CMK (cell line): ENCODE measurements at places on chromosomes 16 and 17.

- DNase-seq = no peak
Observed at GRCh38 chr16:524274-525040, 3.1 kb upstream of the CAPN15 start.

DNA sequence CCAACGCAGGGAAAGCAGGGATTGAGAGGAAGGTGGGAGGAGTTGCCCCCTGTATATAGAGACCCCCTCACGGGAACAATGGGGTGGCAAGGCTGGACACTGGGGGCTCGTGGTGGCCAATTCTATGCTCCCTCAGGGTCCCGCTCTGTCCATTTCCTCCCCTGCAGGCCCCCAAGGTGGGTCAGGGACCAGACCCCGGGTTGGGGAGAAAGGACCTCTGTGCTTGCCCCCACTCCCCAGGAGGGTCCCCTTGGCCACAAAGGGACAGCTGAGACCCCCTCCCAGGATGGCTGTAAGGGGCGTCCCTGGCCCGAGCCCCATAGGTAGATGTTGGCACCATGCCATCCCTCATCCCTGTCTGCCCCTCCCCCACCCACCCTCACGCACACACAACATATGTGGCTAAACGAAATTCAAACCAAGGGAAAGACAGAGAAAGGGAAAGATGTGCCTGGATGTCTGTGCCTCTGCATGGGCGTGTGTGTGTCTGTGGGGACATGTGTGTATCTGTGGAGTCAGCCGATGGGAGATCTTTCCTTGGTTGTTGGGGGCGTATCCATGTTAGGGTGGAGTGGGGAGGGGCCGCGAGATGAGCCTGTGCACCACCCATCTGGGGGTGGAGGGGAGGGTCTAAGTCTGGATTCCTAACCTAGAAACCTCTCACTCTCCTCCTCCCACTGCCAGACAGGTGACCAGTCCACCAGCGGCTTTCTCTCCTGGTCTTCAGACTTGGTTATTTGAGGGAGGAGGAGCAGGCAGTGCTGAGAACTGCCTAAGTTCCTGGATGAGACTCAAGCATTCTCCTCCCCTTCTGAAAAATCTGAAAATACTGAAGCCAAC is 642 bp upstream of the NEUROD2 start:
- DNase-seq = no peak

GRCh38 chr17:70323269-70323668 is 153.9 kb downstream of the KCNJ2 start:
- no peak for DNase-seq

- peak; percentile 85 for DNase-seq
Observed at GRCh38 chr17:81871387-81872230, 472 bp upstream of the ARHGDIA start.

GRCh38 chr16:84272740-84273320 is 21.8 kb upstream of the WFDC1 start:
- no peak for DNase-seq

DNA sequence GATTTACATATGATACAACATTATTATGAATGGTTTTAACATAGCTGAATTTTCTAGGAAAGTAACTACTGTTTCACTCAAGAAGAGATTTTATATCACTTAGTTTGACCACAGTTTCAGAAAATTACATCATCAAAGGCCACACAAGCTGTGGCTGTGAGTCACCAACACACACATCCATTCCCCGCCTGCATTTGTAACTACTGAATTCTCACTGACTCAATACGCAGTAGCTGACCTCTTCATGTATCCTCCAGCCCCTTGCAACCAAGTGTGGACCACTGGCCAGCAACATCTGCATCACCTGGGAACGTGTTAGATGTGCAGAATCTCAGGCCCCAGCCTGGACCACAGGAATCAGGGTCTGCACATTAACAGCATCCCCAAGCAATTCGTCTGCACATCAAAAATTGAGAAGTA is 197.6 kb downstream of the XYLT1 start:
- DNase-seq = no peak

GRCh38 chr16:2490190-2491105 is 15.5 kb downstream of the TBC1D24 start:
- no peak for DNase-seq

DNA sequence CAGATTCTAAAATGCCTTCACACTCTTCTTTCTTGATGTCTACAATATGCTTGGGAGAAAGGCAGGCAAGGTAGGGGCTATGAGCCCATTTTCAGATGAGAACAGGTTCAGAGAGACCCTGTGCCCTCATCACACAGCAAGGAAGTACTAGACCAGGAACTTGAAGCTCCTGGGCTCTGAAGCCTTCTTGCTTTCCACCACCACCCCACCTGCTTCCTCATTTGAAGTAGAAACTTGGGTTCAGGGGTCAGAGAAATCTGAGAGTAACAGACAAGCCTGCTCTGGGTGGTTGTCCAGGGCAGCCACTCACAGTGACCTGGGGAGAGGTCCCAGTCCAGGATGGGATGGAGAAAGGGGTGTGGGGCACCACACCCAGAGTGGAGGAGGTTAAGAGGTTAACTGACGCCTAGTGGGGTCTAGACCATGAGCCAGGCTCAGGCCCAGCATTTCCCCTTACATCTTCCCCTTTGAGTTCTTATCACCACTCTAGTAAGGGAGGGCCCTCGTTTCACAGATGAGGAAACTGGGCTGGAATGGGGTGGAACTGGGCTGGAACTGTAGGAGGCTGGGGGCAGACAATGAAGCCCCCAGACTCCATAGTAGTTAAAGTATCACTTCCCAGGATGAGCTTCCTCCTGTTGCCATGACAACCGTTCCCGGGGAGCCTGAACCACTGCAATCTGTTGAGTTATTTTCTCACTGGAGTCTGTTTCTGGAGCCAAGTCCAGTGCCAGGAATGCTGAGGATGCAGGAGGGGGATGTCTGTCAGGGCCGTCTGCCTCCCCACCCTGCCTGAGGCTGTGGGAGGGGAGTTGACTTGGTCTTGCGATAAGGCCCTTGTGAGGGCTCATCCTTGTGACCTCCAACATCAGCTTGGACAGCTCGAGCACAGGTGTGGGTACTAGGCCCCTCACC is 16.2 kb upstream of the PHF12 start:
- DNase-seq = no peak

GRCh38 chr16:85555719-85556455 is 57.2 kb upstream of the GSE1 start:
- no peak for DNase-seq

DNA sequence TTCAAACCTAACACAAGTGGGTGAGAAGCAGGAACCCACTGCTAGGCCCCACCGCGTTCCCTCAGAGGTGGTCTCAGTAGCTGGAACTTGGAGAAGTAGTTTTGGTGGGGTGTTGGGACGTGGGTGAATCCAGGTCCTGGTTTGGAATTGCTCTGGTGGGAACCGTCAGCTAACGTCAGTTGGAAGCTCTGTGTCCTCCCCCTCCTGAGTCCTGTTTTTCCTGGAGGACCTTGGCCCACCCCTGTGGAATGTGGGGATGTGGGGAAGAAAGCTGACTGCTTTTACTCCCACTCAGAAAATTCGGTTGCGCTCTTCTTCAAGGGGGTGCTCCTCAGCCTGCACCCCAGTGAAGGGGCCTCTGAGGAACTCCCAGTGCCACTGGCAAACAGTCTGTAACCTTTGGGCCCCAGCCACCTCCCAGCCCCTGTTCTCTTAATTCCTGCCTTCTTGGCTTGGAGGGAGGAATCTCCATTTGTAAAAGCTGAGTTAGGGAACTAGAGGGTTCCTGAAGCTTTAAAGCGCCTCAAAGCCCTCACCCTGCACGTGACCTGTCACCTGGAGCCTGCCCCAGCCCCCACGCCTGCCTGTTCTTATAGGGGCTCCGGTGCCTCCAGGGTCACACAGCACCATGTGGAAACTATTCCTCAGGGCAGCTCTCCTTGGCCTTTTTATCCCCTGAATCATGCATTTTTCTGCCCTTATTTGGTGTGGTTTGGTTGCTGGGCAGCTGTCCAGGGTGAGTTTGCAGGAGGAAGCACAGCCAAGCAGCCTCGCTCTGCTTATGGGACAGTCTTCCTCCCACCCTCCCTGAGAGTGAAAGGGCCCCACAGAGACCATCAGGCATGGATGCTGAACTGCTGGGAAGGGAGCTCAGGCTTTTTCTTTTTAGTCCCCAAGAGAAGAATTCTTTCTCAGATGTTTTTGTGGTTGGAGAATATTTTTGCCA is 16.2 kb upstream of the NAGLU start:
- no peak for DNase-seq

- DNase-seq = no peak
Observed at GRCh38 chr16:48129926-48130325, 25.9 kb downstream of the ABCC12 start.

GRCh38 chr16:28902909-28903308 is 22.1 kb downstream of the RABEP2 start:
- DNase-seq = no peak

- DNase-seq = no peak
Observed at GRCh38 chr17:50056217-50056960, 479 bp downstream of the ITGA3 start.

- DNase-seq = no peak
Observed at GRCh38 chr16:80319181-80319580, 221.6 kb upstream of the DYNLRB2 start.

- no peak for DNase-seq
Observed at GRCh38 chr16:89061590-89062380, 31.9 kb upstream of the ACSF3 start.

- no peak for DNase-seq
Observed at GRCh38 chr17:56737421-56738161, 96.1 kb downstream of the C17orf67 start.

- DNase-seq = no peak
Observed at GRCh38 chr16:19704321-19705145, 13.5 kb downstream of the KNOP1 start.

- DNase-seq = no peak
Observed at GRCh38 chr17:34246881-34247280, 8.2 kb upstream of the CCL2 start.

DNA sequence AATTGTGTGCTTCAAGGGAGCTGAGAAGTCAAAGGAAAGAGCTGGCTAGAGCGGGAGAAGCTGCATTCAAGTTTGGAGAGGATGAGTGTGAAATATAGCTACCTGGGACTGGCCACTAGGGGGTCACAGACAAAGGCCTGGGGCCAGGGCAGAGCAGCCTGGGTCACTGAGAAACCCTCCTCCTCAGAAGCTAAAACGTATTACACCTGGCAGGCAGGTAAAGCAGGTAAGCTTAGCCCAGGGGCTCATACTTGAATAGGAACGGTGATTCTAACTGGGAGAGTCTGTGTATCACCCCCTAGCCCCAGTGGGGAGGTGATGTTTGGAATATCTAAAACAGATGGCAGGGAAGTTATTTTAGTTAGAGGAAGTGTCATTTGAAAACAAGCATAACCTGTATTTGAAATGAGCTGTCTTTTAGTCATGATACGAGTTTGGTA is 6.8 kb downstream of the KRT37 start:
- no peak for DNase-seq

DNA sequence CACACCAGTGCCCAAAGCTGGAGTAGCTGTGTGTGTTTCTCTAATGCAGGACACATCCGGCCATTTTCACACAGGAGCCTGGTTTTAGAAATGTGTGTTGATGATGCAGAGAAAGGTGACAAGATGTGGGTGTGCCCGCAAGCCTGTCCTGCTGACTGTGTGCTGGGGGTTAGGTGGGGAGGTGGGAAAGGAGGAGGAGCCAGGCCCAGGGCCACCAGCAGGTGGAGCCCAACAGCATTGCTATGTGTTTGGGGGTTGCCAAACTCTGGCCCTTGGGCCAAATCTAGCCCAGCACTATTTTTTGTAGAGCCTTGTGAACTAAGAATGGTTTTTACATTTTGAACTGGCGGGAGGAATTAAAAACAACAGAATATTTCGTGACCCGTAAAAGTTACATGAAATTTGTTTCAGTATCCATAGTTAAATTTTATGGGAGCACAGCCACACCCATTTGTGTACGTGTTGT is 61.7 kb upstream of the LGALS9 start:
- no peak for DNase-seq

DNA sequence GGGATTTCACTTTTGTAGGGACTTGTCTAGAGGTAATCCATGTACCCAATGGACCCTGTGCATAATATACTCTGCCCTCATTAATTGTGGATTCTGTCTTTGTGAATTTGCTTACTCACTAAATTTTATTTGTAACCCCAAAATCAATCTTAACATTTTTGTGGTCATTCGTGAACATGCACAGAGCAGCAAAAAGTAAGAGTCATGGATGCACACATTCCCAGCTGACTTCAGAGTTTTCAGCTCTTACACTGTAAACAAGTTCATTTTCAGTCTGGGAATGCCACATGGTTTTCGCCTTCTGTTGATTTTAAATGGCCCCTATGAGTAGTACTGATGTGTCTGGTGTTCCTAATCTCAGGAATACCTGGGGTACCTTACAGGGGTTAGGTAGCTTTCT is 24.3 kb downstream of the TAC4 start:
- DNase-seq = no peak

DNA sequence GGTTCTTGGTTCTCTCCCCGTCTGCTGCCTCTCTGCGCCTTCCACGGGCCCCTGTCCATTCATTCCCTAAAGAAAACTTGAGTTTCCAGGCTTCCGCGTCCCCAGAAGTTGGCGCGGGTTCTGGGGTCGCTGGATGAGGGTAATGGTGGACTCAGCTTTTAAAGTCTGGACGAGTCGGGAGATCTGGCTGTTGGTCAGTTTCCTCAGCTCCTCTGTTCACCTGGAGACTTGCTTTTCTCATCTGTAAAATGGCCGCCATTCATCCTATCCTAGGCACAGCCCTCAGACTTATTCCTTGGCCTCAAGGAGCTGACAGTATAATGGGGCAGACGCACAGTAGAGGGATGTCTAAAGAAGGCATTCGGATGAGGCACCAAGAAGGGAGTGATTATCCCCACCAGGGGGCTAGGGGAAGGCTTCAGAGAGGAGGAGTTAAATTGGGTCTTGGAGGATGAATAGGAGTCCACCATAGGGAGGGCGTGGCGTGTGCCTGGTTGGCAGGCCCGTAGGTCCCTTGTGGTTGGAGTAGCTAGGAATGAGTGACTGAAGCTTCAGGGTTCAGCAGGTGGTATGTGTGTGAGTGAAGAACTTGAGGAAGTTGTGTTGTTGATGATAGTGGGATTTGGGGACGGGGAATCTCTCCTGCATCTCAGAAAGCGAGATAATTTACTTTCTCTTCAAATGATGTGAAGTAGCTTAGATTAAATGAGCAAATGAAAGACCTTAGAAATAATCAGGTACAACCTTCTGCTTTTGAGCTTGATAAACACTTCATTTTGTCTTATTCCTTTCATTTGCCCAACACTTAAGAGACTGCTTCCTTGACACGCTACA is 652 bp downstream of the VPS35L start:
- DNase-seq = peak; percentile 97
